Activated CD4-positive, alpha-beta T cell treated with anti-CD3 and anti-CD28 coated beads for 1 hour (primary cell): ENCODE measurements at places on chromosomes 3 and 15.

- DNase-seq = peak; percentile 49
Observed at GRCh38 chr15:69755551-69756310, 303.1 kb downstream of the RPLP1 start.

- no peak for DNase-seq
Observed at GRCh38 chr3:197297002-197297401, 1.4 kb downstream of the DLG1 start.

GRCh38 chr3:194592798-194593752 is 40.1 kb downstream of the TMEM44 start:
- no peak for DNase-seq

GRCh38 chr3:445960-446359 is 249.4 kb downstream of the CHL1 start:
- DNase-seq = no peak

- no peak for DNase-seq
Observed at GRCh38 chr3:35745802-35746484, 106.6 kb downstream of the ARPP21 start.

DNA sequence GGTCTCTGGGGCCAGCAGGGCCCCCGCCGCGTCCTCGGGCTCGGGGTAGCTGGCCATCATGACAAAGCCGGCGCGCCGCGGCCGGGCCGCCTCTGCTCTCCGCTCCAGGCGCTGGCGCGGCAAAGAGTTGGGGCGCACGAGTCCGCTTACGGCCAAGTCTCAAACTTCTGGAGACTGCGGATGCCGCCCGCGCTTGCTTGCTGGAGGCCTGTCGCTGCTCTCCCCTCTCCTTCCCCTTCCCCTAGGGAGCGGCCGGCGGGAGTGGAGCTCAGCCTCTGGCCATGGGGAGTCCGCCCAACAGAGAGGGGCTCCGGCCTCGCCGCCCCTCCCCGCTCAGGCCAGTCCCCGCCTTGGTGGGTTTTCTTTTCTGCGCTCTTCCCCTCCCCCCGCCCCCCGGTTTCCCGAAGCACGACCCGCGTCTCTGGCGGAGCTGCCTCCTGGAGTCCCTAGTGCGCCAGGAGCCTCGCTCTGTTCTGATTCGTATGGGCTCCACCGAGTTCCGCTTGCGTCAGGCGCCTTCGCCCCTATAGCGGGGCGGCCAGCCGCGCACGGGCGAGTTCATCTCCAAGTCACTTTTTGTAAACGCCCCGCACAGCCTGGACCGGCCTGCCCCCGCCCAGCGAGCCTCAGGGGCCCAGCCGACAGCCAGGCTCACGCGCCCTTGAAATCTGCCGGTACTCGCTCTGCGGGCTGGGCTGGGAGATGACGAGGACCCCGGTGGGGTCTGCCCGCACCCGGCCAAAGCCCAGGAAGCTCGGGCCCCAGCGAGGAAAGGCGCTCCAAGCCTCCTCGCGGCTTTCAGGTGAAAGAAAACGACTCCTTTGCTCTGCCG is at the start of the genes FOXL2 and FOXL2NB:
Gene FOXL2 (minus strand): TSS at position 475 of the 832 bp plus-strand sequence. CDS start 415 bp downstream, at position 60.
Gene FOXL2NB (plus strand): TSS at position 555 of the 832 bp plus-strand sequence. CDS start 148 bp downstream, at position 703.
- DNase-seq = no peak

DNA sequence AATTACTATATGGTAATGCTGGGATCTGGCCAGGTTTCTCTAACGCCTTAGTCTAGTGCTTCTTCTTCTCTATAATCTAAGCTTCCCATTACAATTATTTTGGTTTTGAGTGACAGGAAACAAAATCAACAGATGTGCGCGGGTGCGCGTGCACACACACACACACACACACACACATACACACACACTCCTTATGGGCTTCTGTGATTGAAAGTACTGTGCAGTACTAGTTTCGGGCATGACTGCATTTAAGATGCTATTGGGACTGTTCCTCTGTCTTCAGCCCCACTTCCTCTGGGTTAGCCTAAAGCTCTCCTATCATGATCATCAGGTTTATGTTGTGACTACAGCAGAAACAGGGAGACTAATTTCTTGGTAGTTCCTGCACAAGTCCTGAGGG is 32.2 kb downstream of the EPHB1 start:
- DNase-seq = no peak

- no peak for DNase-seq
Observed at GRCh38 chr3:171462224-171462623, 2.0 kb upstream of the TNIK start.

- no peak for DNase-seq
Observed at GRCh38 chr3:120472121-120472844, 21.5 kb upstream of the FSTL1 start.

DNA sequence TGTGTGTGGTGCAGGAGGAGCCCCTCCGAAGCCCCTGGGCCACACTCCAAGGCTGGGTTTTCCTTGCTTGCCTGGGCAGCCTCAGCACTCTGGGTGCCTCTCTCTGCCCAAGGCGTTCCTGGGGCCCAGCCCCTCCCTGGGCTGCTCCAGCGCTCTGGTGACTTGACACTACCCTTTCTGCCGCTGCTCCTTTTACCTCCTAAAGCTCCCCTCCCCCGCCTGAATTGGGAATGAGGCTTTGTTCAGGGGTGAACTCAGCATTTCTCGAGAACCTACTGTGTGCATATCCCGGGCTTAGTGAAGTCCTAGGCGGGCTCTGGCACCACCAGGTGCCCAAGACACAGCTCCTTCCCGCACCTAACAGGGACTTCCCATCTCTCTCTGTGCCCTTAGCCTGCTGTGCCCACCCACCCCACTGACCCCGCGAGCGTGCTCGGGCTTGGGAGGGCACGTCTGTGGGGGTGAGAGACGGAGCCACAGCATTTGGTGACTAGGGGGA is 1.2 kb upstream of the BAHD1 start:
- no peak for DNase-seq

DNA sequence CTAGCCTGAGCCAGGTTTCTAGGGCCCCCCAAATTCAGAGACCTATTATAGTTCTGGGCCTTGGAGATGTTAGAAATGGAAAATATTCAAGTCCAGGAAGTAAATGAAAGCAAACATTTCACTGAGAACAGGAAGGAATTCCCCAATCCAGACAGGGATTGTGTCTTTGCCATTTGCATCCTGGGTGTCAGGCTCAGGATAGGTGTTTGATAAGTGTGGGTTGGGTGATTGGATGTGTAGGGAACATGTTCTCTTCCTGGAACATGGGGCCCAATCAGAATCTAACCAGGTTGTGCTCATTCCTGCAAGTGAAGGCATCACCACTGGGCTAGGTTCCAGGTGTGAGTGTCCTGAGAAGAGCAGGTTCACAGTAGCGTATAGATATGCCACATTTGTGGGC is 14.6 kb upstream of the LRRC2 start:
- no peak for DNase-seq

GRCh38 chr15:44243829-44244228 is 44.7 kb upstream of the GOLM2 start:
- no peak for DNase-seq

- no peak for DNase-seq
Observed at GRCh38 chr3:157713101-157713500, 209.9 kb upstream of the VEPH1 start.

- DNase-seq = no peak
Observed at GRCh38 chr3:147655236-147655635, 246.1 kb downstream of the ZIC1 start.

GRCh38 chr15:43360821-43361220 is 10.0 kb downstream of the ZSCAN29 start:
- DNase-seq = no peak

GRCh38 chr3:185796431-185797107 is 28.3 kb downstream of the IGF2BP2 start:
- no peak for DNase-seq

GRCh38 chr15:52191207-52191606 is at the start of gene GNB5:
GNB5 (minus strand) TSS chr15:52191392; CDS start chr15:52184676, 6,716 bp downstream.
- DNase-seq = no peak

DNA sequence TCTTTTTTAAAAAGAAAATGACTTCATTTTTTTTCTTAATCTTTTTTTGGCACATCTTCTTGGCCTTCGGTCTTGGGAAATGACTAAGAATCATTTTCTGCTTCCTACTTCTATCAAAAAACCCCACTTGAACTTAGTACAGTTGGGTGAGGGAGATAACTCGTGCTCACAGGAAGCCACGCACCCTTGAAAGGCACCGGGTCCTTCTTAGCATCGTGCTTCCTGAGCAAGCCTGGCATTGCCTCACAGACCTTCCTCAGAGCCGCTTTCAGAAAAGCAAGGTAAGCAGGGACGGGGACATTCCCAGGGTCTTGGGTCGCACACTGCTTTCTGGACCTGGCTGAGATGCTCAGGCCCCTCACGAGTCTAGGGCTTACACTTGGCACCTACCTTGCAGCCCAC is at the start of gene CCR4:
Gene CCR4 (plus strand): TSS at position 235 of the 402 bp plus-strand sequence. CDS start 1,779 bp downstream, outside the sequence.
- DNase-seq = peak; percentile 43

GRCh38 chr3:24401811-24402185 is 92.9 kb downstream of the THRB start:
- DNase-seq = no peak

DNA sequence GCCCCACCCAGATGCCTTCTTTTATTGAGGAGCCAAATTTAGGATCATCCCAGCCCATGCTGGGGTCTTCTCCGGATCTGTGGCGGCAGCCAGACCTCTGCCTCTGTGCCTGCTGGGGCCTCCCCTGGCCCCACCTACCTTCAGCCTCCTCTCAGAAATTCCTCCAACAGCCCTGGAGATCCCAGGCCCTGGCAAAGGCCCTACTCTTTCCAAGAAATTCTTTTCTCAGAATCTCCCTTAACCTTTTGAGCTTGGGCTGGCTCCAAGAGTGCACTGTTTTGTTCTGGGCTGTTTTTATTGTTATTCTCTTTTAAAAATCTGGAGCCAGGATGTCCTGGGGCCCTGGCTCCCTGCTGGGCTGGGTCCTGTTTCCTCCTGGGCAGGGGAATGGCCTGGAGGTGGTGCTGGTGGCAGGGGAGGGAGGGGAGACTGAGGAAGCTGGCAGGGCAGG is 57.8 kb downstream of the GRIP2 start:
- no peak for DNase-seq

DNA sequence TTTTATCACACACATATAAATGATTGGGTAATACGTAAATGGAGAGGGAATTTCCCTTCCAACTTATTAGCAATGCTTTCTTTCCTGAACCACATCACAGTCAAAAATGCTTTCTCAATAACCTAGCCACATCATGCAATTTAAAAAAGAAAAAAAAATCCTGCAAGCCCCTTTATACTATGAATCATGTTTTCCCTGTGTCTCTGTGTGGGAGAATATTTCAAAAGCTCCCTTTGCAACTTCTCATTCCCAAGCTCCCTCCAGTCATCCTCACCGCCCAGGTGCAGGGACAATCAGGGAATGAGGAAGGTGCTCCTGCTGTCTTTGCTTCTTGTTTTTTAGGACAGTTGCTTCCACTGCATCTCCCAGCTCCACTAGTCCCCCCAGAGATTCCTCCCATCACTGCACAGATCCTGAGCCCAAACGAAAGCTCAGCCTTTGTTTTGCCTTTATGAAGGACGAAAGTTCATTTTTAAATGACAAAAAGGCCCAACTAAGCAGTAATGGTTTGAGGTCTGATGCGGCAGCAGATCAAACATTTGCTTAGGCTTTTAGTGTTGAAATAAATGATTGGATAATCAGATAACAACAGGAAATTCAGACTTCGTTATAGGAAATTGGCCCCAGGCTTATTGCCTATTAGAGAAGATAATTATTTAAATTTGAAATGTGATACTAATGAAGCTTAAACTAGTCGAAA is 47.8 kb upstream of the ADGRG7 start:
- DNase-seq = no peak

DNA sequence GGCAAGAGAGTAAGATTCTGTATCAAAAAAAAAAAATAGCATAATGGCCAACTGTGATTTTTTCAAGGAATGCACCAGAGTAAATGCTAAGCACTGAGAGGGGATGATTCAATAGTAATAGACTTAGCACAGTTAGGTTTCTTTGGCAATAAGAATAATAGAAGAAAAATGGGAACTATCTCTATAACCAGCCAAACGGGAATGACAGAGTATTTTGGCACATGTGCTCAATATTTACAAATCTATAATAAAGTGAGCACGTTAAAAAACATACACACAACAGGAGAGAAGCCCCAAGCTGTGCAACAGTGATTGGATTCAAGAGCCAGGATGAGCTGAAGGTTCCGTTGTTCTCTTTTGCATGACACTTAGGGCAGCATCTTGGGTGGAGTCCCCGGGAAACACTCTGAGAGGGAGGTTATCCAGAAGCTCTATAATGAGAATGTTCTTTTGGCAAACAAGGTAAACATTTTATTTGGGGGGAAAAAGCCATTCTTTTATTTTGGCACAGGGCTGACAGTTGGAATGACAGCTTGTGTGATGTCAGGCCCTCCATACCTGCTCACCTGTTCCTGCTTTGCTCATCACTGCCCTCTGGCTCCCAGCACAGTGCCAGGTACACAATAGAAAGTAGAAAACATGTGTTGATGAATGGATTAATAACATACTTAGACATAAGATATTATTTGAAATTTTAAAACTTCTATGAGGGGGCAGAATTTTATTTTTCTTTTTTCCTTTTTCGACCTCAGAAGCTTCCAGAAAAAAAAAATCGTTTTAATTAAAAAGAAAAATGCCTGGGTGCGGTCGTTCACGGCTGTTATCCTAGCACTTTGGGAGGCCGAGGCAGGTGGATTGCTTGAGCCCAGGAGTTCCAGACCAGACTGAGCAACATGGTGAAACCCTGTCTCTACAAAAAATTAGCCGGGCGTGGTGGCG is 44.0 kb upstream of the MUC4 start:
- no peak for DNase-seq

- no peak for DNase-seq
Observed at GRCh38 chr15:35886765-35887164, 340.8 kb upstream of the DPH6 start.

- DNase-seq = no peak
Observed at GRCh38 chr3:61646851-61647525, 85.6 kb downstream of the PTPRG start.

DNA sequence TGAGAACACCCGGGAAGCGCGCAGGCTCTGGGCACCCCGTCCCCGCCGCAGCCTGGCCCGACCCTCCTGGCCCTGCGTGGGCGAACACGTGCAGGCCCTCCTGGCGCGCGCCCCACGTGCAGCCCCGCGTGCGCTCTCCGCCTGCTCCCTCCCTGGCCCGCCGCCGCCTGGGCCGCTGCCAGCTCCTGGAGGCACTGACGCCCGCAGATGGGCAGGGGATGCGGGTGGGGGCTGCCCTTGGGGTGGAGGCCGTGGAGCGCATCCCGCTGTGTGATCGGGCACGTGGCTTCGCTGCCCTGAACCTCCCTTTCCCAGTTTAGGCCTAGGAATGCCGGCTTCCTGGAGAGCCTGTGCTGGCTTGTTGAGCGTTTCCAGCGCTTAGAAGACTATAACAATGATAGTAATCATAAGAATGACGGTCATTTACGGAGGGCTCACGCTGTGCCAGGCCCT is 104.6 kb upstream of the SLC6A6 start:
- no peak for DNase-seq

DNA sequence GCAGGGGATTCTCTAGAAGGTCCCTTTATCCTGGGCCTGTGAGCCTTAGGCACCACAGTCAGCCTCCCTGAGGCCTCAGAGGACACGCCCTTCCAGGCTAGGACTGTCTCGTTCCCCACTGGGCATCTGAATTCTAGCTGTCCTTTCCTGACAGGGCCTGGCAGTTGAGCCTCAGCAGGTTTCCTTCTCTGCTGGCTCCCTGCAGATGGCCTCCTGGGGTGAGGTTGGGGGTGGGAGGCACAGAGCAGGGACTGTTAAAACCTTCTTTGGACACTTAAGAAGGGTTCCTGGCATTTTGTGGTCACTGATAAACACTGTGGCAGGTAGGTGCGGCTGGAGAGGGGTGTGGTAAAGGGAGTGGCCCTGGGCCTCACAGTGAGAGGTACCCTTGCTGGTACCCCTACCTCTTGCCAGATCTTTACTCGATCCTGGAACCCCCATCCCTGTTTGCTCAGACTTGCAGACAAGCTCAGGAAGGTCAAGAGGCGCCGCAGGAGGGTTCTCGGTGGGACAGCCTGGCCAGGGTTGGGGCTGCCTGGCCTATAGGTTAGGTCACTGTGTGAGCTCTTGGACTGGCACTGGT is 8.5 kb downstream of the CLK3 start:
- no peak for DNase-seq

- DNase-seq = no peak
Observed at GRCh38 chr15:75651810-75652543, 4.3 kb downstream of the SNX33 start.
